NCI-H187 treated with DMSO at 0.1 percent for 48 hours (cell line): ENCODE measurements at places on chromosomes 13 and 19.

DNA sequence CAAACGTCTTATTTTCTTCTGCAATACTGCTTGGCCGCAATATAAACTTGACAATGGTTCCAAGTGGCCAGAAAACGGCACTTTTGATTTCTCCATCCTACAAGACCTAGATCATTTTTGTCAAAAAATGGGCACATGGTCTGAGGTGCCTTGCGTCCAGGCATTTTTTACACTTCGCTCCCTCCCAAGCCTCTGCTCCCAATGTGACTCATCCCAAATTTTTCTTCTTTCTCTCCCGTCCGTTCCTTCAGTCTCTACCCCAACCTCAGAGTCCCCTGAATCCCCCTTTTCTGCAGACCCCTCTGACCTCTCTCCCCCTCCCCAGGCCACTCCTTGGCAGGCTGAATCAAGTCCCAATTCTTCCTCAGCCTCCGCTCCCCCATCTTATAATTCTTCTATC is 14.3 kb upstream of the OR10H1 start:
- DNase-seq: no peak

DNA sequence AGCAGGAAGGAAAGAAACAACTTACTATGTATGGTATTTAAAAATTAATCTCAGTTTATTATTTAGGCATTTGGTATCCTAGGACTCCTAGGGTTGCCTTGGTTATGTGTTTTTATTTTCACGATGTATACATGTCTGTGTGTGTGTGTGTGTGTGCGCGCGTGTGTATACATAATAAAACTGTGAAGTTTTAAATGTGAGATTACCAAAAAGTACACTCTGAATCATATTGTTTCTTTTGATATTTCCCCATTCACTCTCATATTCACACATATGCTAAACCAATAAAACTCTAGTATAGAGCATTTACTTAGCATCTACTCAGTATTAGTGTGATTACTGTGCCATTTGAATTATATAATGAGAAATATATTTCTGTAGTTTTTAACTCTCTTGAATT is 30.8 kb upstream of the NDFIP2 start:
- no peak for DNase-seq

GRCh38 chr13:78762825-78763224 is 103.9 kb upstream of the OBI1 start:
- no peak for DNase-seq

GRCh38 chr13:48120241-48120640 is 25.3 kb upstream of the MED4 start:
- DNase-seq: no peak

DNA sequence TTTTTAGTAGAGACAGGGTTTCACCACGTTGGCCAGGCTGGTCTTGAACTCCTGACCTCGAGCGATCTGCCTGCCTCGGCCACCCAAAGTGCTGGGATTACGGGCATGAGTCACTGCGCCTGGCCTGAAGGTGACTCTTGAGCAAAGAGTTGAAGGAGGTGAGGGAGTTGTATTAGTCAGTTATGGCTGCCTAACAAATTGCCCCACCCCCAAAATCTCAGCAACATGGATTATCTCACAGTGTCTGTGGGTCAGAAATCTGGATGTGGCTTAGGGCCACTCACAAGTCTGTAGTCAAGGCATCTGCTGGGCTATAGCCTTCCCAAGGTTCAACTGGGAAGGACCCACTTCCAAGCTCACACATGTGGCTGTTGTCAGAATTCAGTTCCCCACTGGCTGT is 52.8 kb upstream of the ADGRE5 start:
- DNase-seq: no peak

GRCh38 chr19:45231891-45232290 is 13.3 kb downstream of the EXOC3L2 start:
- DNase-seq: no peak
